ENCODE measurements at places on chromosomes 6 and 20.

DNA sequence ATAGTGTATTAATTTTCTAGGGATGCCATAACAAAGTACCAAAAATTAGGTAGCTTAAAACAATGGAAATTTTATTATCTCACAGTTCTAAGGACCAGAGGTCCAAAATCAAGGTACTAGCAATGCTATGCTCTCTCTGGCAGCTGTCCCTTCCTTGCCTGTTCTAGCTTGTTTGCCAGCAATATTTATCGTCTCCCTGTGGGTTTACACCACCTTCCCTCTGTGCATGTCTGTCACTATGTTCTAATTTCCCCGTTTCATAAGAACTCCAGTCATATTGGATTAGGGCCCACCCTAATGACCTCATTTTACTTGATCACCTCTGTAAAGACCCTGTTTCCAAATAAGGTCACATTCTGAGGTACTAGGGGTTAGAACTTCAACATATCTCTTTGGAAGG lies 217.2 kb downstream of the IBTK start:
- no peak for DNase-seq

DNA sequence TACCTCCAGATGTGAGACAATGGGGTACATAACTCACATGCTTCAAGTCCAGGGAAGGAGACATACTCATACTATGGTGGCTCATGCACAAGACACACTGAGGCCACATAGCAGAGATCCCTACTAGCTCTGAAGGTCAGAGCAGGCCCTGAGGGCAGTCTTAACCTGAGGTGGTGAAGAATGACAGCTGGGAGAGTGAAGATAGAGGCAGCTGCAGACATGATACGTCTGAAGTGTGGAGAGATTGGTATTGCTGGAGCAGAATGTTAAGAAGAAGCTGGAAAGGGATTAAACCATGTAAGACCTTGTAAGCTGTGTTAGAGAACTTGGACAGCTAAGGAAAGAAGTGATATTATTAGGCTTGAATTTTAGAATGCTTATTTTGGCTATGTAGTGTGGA lies 32.9 kb downstream of the PGM3 start:
- no peak for DNase-seq

DNA sequence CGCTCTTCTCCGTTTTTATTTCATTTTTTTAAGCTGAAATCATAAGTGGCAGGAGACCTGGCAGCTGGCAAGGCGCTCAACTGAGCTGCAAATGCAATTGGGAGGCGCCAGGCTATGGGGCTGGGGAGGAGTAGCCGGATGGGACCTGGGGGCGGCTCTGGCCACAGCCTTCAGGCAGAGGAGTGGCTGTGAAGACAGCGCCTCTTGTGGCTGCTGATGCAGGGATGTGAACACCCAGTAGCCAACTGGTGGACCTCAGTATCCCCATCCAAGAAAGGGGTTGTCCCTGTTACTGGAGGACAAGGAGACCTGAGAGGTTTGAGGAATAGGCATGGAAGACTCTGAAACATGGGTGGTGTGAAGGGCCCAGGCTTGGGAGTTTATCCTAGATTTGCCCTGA lies 12.6 kb downstream of the KCNK17 start:
- DNase-seq, result no peak

- DNase-seq, result no peak
Measured at GRCh38 chr20:57260934-57261333, 5.5 kb downstream of the BMP7 start.

- DNase-seq, result no peak
Measured at GRCh38 chr20:19967445-19967844, 49.7 kb upstream of the NAA20 start.

DNA sequence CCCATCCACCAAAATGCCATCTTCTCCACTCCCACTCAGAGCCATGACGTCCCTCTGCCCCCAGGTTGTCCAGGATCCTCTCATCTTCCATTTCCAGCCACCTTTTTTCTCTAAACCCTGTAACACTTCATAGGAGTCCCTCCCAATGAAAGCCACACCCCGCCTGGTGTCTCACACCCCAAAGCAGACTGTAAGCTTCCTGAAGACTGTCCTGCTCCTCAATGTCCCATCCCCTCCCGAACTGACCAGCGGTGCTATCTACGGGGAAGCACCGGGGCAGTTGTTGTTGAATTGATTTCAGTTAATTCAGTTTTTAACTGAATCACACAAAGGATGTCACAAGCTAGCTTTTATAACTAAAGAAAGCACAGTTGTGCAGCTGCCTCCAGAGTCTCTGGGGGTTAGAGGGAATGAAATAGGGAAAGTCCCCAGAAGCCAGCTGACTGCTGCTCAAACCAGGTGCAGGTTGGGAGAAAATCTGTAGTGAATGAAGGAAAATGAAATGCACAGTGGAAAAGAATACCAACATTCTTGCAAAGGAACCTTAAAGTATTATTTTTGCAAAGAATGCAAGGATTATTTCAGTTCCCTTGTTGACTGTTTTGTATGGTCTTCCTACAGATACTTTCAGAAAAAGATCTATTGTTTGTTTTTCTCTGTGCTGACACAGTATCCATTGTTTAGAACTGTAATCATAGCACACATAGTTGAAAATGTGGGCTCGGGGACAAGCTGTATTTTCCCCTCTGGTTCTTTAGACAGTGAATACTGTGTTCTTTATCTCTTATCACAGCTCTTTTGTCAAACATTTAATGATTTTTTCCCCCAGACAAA lies 222.6 kb upstream of the QKI start:
- no peak for DNase-seq

DNA sequence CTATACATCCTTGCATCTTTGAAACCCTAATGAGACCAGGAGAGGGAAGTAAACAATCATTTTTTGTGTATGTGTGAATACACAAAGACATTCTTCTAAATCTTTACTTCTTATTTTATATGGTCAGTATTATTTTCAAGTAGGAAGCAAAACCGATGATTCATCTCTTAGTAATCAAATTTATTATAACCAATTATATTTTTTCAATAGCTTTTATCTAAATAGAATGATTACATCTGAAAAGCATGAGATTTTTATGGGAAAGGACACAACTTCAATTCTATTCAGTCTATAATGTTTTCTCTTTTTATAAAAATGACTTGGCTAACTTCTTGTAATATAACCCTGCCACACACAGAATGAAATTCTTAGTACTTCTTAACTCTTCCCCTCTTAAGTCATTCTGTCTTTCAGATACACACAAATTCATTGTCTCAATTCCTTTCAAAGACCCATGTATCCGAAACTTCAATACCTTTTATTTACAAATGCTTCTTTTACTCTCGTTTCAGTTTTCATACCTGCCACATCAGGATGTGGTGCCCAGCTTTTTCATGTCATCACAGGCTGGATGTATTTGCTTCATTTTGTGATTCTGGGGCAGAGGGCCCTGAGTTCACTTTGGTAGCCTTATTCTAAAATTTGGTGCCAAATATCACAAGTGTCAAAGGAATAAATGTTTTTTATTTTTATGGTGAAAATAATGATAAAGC lies 227.0 kb downstream of the PHF3 start:
- DNase-seq, result no peak

DNA sequence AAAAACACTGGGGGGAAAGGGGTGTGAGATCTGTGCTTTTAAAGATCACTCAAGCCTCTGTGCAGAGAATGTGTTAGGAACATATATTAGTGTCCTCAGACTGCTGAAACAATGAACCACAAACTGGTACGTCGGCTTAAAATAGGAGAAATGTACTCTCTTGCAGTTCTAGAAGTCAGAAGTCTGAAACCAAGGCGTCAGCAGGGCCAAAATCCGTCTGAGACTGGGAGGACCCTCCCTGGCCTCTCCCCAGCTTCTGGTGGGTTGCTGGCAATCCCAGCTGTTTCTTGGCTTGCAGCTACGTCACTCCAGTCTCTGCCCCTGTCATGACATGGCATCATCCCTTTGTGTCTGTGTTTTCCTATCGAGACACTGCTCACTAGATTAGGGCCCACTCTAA lies 3.9 kb downstream of the CDH26 start:
- no peak for DNase-seq

DNA sequence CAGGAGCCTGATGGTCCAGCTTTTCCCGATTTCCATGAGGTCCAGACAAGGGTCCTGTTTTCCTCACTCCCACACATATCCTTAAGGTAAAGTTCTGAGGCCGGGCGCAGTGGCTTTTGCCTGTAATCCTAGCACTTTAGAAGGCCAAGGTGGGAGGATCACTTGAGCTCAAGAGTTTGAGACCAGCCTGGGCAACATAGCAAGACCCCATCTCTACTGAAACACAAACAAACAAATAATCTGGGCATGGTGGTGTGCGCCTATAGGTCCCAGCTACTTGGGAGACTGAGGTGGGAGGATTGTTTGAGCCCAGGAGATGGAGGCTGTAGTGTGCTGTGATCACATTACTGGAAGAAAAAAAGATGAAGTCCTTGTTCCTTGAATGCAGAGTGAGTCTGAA lies 53.2 kb upstream of the IYD start:
- no peak for DNase-seq

DNA sequence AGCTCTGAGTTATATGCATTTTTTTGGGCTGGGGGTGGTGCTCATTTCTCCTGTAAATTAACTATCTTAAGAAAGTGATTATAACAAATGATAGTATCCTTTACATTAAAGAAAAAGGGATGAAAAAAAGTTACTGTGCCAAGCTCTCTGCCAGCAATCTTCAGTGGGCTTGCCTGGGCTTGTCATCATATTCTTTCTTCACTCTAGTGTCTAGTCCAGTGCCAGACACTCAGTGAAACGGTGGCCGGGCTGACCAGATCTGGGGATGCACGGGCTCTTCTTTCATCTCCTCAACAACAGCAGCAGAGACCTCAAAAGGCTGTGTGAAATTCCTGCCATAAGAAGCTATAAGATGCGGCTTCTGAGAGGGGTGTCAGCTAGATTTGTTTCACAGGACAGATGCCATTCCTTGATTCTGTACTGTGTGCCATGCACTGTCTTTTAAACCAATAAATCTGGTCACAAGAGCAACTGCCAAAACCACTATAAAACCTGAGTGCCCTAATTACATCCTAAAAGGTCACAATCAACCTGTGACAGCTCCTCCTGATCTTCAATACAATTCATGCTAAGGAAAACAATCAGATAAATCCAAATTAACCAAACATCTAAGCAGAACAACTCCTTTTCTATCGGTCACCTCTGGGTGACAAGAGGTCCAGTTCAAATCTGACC lies 12.1 kb downstream of the EXOC2 start:
- no peak for DNase-seq

- no peak for DNase-seq
Measured at GRCh38 chr6:82833481-82833880, 232.2 kb downstream of the UBE3D start.

DNA sequence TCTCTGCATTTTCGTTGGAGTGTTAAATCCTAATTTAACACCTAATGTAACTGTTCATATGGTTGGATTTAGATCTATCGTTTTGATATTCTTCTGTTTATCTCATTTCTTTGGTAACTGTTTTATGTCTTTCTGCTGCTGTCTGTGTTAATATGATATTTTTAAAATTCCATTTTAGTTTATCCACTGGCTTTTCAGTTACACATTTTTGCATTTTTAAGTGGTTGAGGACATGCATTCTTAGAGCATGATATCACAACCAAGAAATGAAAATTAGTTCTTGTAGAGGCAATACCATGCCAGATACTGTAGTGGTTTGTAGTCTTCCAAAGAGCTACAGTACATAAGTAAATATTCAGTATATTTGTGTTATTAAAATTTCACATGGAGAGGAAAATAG lies 58.6 kb downstream of the LIN28B start:
- no peak for DNase-seq

- DNase-seq, result no peak
Measured at GRCh38 chr6:160792708-160793107, 90.7 kb downstream of the PLG start.

GRCh38 chr6:28634761-28635546 lies 109.3 kb downstream of the GPX5 start:
- no peak for DNase-seq

DNA sequence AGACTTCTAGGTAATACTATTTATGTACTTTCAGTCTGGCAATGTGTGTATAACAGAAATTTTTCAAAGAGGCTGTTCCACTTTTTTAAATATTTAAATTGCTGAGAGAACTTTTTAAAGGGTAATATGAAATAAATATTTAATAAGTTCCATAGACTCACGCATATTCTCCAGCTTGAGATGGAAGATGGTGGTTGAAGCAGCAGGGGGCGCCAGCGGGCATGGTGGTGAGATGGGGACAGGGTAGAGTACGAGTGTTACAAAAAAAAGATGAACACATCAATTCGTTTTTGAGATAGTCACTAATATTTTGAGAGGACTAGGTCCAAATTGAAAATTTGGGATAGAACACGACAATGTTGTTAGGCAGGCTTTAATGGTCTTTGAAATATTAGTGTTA lies 68.4 kb downstream of the RSPO3 start:
- DNase-seq, result peak; percentile 0

GRCh38 chr6:161272635-161273273 lies 1.1 kb downstream of the AGPAT4 start:
- DNase-seq, result no peak

GRCh38 chr6:151475653-151476523 lies 17.9 kb upstream of the CCDC170 start:
- no peak for DNase-seq

Measured in effector memory CD4-positive, alpha-beta T cell (primary cell).